ENCODE measurements at places on chromosomes 6 and 20.

GRCh38 chr6:34852406-34853085, 35.3 kb downstream of the TAF11 start:
- DNase-seq: no peak

DNA sequence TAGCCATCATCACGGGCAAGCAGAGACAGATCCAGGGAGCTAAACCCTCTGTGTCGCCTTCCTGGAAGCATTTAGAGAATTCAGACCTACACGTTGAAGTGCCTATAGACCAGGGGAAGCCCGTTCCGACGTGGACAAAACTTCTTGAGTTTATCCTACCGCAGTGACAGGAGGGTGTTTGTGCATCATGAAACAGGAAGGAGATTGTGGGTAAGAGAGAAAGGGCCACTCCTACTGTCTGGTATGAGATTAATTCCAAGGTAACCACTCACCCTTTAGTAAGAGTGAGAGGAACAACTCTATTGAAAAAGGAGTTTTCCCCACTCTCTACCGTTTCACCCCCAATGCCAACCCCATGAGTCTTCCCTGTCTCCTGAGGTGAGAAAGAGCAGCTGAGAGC, 133.7 kb downstream of the TFAP2C start:
- no peak for DNase-seq

DNA sequence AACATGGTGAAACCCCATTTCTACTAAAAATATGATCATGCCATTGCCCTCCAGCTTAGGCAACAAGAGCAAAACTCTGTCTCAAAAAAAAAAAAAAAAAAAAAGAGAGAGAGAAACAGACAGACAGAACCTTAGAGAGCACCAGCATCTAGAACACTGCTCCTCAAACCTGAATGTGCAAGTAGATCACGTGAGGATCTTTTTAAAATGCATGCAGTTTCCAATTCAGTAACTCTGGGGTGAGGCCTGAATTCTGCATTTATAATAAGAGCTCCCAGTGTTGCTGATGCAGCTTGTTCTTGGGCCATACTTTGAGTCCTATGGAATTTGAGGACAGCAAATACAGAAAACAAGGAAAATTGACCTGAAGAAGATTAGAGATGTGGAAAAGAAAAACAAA, 218.3 kb downstream of the ALDH8A1 start:
- no peak for DNase-seq

DNA sequence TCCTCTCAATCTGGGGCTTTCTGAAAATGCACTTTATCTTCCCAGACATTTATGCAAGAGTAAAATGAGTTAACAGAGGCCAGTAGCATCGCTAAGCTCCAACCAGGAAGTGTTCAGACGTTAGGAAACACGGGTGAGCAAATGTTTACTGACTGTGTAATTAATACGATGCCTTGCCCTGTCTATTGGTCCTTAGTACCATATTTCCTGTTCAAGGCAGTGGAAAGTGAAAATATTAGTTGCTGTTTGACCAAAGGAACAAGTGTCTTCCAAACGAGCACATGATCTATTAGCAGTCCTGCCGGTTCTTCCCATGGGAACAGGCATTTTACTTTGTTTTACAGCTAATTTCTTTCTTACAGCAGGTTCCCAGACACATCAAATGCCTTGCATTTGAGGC, 311.1 kb upstream of the JAG1 start:
- no peak for DNase-seq

DNA sequence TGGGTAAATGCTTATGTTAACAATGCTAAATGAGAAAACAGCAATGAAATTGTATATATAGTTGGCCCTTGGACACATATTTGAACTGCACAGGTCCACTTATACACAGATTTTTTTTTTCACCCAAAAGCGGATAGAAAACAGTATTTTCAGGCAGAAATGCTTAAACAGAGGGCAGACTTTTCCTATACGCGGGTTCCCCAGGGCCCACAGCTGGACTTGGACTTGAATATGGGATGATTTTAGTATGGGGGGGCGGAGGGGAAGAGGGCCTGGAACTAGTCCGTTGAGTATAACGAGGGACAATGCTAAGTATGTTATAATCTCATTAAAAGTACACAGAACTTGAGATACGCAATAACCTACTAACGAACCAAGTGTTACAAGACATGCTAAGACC, 1.1 kb upstream of the PRSS35 start:
- peak; percentile 21 for DNase-seq

DNA sequence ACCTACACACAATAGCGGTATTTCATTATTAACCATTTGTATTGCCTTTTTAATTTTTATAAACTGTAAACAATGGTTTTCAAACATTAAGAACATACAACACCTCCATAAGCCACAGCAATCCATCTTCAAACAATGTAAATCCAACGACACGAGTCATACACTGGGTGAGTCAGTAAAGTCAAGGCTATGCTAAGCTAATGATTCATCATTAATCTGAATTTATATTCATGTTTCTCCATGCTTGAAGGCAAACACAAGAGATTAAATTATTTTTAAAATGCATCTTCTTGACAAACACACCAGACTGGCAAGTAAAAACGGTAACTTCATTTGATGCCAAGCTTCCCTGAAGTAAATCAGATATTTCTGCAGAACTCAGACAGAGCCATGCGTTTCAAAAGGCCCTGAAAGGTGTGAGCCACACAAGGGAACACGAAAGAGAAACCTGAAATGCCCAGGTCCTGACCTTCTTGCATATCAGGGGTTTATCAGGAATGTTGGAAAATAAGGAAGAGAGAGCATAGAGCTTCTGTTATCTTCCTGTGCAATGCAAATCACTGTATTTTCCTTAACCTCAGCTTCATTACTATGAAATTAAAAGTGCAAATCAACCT, 162.5 kb downstream of the ALDH8A1 start:
- no peak for DNase-seq

- DNase-seq: no peak
Observed at GRCh38 chr6:33885132-33886057, 81.6 kb upstream of the MLN start.

GRCh38 chr20:55935448-55936208, 69.7 kb downstream of the CBLN4 start:
- peak; percentile 15 for DNase-seq

DNA sequence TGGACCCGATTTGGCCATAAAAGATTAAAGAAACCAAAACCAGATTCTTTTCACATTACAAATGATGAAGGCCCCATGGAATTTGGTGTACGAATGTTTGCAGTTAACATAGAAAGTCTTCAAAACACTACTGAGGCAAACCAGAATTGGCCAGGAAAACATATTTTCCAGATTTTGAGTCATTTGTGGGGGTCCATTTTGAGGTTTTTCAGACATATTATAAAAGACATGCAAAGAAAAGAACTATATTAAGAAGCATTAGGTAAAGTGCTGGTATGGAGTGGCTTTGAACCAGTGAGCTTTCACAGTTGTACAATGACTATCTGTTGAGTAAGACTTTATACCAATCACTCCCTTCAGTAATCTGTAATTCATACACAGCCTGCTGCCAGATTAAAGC, 168.9 kb upstream of the COL21A1 start:
- peak; percentile 29 for DNase-seq

- DNase-seq: no peak
Observed at GRCh38 chr6:170110201-170111140, 180.4 kb downstream of the DLL1 start.

Data from stomach (tissue), 19 donors.